Tibial artery (tissue), 4 donors: ENCODE measurements at places on chromosomes 12 and 14.

GRCh38 chr12:121499929-121500793 is 80.7 kb downstream of the KDM2B start:
- peak; percentile 75 for DNase-seq
- H3K27me3 ChIP-seq, result no peaks in the 10 kb centered on the region
- H3K36me3 ChIP-seq, result no peaks in the 10 kb centered on the region
- H3K4me3 ChIP-seq, result peak overlapping the region; percentile 50
- peaks cover 10% of the 10 kb centered on the region for H3K4me1 ChIP-seq

DNA sequence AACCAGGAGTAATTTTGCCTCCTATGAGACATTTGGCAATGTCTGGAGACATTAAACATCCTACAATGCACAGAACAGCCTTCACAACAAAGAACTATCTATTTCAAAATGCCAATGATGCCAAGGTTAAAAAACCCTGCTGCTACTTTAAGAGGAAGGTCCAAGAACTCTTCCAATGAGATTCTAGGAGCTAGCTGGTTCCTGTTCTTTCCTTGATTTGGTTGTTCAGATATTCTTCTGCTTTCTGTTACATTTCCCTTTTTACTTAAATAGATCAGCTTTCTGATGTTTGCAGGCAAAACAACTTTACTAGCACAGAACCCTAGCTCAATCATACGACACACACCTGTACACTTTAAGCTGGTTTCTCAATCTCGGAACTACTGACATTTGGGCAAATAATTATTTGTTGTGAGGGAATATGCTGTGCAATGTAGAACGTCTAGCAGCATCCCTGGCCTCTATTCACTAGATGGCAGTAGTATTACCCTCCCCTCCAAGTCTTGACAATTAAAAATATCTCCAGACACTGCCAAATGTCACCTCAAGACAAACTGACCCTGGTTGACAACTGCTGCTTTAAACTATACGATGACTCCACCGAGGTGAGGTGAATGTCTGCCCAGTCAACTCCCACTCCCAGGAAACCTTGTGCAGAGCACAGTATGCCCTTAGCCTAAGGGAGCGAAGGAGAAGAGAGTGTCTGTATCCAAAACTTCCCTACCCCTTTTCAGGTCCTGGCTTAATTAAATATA is 4.4 kb downstream of the BLTP3B start:
- no peaks in the 10 kb centered on the region for H3K36me3 ChIP-seq
- DNase-seq, result no peak
- H3K4me3 ChIP-seq, result no peak overlapping the region
- H3K4me1 ChIP-seq, result peaks cover 19% of the 10 kb centered on the region

GRCh38 chr12:121537814-121538698 is 42.8 kb downstream of the KDM2B start:
- DNase-seq, result no peak
- peak overlapping the region; percentile 75 for H3K27ac ChIP-seq
- peaks cover 28% of the 10 kb centered on the region for H3K4me1 ChIP-seq
- H3K4me3 ChIP-seq, result peak overlapping the region; percentile 88
- no peaks in the 10 kb centered on the region for H3K27me3 ChIP-seq
- H3K36me3 ChIP-seq, result no peaks in the 10 kb centered on the region

DNA sequence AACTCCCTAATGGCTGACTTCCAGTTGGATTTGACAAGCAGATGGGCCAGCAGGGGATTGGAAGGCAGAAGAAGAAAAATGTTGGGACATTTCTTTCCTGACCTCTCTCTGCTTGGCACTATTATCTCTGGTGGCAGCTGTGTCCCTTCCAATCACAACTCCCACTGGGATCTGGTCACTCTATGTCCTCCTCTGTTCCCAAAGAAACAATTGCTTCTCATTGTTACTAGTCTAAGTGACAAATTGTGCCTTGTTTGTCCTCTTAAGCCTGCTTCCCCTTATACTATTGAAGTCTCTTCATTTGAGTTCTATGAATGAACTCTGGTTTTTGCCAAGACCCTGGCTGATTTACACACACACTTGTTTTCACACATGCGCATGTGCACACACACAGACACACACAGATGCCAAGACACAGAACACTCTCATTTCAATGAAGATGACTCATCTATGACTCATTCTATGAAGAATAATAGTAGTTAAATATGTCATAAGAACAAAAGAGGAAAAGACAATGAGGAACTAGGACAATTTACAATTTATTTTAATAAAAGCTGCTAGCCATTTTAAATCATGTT is 83.0 kb upstream of the FAR2 start:
- H3K27ac ChIP-seq, result no peak overlapping the region
- H3K27me3 ChIP-seq, result no peaks in the 10 kb centered on the region
- no peaks in the 10 kb centered on the region for H3K4me1 ChIP-seq
- no peak overlapping the region for H3K4me3 ChIP-seq
- DNase-seq, result no peak

DNA sequence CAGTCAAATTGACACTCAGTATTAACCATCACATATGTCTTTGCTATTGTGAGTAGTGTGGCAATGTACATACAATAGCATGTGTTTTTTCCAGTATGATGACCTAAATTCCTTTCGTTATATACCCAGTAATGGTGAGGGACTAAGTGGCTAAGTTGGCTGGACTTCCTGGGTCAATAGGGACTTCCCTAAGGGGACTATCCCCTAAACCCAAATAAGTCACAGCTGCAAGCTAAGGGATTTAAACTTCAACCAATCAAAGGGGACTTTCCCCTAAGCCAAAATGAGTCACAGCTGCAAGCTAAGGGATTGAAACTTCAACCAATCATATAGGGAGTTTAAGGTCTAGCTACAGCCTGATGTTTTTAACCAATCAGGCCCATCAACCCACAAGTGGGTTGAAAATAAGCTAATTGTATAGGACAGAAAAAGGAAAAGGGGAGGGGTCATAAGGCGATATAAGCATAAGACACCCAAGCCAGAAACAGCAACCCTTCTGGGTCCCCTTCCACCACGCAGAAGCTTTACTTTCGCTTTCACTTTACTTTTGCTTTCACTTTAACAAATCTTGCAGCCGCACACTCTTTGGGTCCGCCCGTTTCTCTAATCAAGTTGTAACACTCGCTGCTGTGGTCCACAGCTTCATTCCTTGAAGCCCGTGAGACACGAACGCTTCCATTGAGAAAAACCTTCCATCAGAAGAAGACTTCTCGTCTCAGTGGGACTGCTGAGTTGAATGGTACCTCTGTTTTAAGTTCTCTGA is 404.4 kb downstream of the FLRT2 start:
- H3K4me3 ChIP-seq, result peak overlapping the region; percentile 32
- no peaks in the 10 kb centered on the region for H3K36me3 ChIP-seq
- DNase-seq, result no peak
- H3K27ac ChIP-seq, result no peak overlapping the region

DNA sequence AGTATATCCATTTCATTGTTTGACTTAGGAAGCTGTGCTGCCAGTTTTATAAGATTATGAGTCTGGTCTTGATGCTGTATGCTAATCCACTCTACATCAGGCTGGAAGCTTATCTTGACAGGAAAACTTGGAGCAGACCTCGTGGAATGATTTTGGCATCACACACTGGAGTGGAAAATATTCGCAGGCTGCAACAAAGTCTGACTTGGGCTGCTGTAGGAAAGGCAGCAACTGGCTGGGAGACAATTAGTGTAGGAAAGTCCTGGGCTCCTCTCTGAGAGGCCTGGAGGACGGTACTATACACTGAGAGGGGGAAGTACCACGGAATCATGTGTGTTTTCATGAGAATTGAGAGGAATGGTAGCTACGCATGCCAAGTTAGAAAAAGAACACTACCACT is 383.7 kb downstream of the ETNK1 start:
- H3K4me3 ChIP-seq, result no peak overlapping the region
- no peak for DNase-seq
- no peaks in the 10 kb centered on the region for H3K36me3 ChIP-seq
- H3K27ac ChIP-seq, result peak overlapping the region; percentile 70

DNA sequence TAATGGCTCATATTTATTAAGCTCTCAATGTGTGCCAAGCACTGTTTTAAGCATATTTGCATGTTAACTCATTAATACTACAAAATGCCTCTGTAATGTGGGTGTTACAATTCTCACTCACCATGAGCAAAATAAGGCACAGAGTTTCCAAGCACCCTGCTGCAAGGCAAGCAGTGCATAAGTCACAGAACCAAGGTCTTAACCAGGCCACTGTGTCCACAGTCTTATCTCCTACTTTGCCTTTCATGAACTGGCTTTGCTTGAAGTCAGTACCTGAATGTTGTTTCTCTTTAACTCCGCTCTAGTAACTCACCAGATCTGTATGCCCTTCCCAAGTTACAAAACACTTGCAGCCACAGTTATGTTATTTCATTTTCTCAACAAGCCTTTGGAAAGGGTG is 1372.7 kb downstream of the AACS start:
- DNase-seq, result no peak
- no peaks in the 10 kb centered on the region for H3K36me3 ChIP-seq
- no peak overlapping the region for H3K27ac ChIP-seq
- no peaks in the 10 kb centered on the region for H3K27me3 ChIP-seq

DNA sequence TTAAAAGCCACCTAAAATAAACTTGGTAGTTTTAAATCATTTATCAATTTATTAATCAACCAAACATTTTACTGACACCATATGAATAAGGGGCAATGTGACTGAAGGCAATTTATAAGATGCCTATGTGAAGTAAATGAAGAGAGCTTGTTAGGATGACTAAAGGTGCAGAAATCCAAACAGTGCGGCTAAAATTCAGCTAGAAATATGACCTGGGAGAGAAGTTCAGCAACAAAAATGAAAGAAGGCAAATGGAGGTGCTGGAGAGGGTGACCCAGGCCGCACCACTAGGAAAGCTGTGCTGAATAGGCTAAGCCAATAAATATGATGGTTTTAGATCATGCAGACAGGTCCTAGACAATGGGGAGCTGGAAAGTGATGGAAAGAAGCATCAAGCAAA is 403.7 kb downstream of the BTG1 start:
- H3K27ac ChIP-seq, result no peak overlapping the region
- H3K27me3 ChIP-seq, result no peaks in the 10 kb centered on the region
- no peak overlapping the region for H3K4me3 ChIP-seq
- DNase-seq, result no peak
- no peaks in the 10 kb centered on the region for H3K36me3 ChIP-seq

- no peak for DNase-seq
- H3K27ac ChIP-seq, result no peak overlapping the region
- no peak overlapping the region for H3K4me3 ChIP-seq
- no peaks in the 10 kb centered on the region for H3K4me1 ChIP-seq
- no peaks in the 10 kb centered on the region for H3K36me3 ChIP-seq
- H3K27me3 ChIP-seq, result no peaks in the 10 kb centered on the region
These were observed 250.2 kb upstream of the GRIP1 start for GRCh38 chr12:66929121-66929520.

- no peak overlapping the region for H3K27ac ChIP-seq
- H3K27me3 ChIP-seq, result no peaks in the 10 kb centered on the region
- no peaks in the 10 kb centered on the region for H3K4me1 ChIP-seq
- no peak overlapping the region for H3K4me3 ChIP-seq
- no peaks in the 10 kb centered on the region for H3K36me3 ChIP-seq
These were observed 16.1 kb upstream of the CHGA start for GRCh38 chr14:92906823-92907222.

GRCh38 chr14:53606203-53606602 is 350.4 kb downstream of the BMP4 start:
- no peaks in the 10 kb centered on the region for H3K36me3 ChIP-seq
- no peak overlapping the region for H3K27ac ChIP-seq
- H3K4me1 ChIP-seq, result no peaks in the 10 kb centered on the region
- no peaks in the 10 kb centered on the region for H3K27me3 ChIP-seq
- no peak overlapping the region for H3K4me3 ChIP-seq

GRCh38 chr14:74257941-74258763 is 18.9 kb downstream of the VSX2 start:
- peaks cover 16% of the 10 kb centered on the region for H3K4me1 ChIP-seq
- no peak overlapping the region for H3K27ac ChIP-seq
- H3K36me3 ChIP-seq, result no peaks in the 10 kb centered on the region
- DNase-seq, result no peak

GRCh38 chr12:6735448-6736191 is 11.8 kb downstream of the COPS7A start:
- H3K27ac ChIP-seq, result no peak overlapping the region
- H3K27me3 ChIP-seq, result no peaks in the 10 kb centered on the region
- H3K36me3 ChIP-seq, result peaks cover 39% of the 10 kb centered on the region
- peak; percentile 58 for DNase-seq

- no peaks in the 10 kb centered on the region for H3K27me3 ChIP-seq
- no peaks in the 10 kb centered on the region for H3K36me3 ChIP-seq
- H3K4me3 ChIP-seq, result no peak overlapping the region
- no peaks in the 10 kb centered on the region for H3K4me1 ChIP-seq
- DNase-seq, result no peak
- no peak overlapping the region for H3K27ac ChIP-seq
These were observed 1153.0 kb upstream of the TMEM132C start for GRCh38 chr12:127113945-127114344.

DNA sequence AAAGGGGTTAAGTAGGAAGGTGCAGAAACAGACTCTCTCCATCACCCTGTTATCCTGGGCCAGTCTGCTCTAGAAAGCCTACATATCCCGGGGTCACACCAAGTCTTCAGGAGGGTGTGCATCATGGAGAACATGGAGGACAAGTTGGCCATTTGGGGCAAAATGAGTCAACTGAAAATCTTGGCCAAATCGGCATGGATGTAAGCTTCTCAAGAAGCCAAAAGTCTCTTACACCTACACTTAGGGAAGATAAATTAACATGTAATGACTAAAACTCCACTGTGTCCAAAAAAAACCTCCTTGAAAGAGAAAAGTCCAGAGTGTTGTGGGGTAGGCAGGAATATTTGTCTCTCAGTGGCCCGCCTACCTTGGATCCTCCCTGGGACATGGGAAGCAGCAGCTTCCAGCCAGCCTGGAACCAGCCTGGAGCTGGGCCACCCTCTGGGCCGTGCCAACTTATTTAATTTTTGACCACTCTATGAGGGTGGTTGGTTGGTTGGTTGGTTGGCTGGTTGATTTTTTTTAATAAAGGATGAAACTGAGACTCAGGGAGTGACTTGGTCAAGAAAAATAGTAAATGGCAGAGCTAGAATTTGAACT is 17.9 kb upstream of the TC2N start:
- H3K4me1 ChIP-seq, result peaks cover 26% of the 10 kb centered on the region
- H3K27me3 ChIP-seq, result no peaks in the 10 kb centered on the region
- peaks cover 23% of the 10 kb centered on the region for H3K36me3 ChIP-seq
- H3K27ac ChIP-seq, result peak overlapping the region; percentile 89
- peak; percentile 79 for DNase-seq

GRCh38 chr14:70192915-70193314 is 4.2 kb upstream of the SLC8A3 start:
- peaks cover 29% of the 10 kb centered on the region for H3K27me3 ChIP-seq
- no peak overlapping the region for H3K4me3 ChIP-seq
- no peak for DNase-seq
- peaks cover 11% of the 10 kb centered on the region for H3K4me1 ChIP-seq
